ENCODE measurements at places on chromosomes 3 and 15.
A peak's percentile ranks its signal among the peaks of the same experiment; 100 is the strongest.

DNA sequence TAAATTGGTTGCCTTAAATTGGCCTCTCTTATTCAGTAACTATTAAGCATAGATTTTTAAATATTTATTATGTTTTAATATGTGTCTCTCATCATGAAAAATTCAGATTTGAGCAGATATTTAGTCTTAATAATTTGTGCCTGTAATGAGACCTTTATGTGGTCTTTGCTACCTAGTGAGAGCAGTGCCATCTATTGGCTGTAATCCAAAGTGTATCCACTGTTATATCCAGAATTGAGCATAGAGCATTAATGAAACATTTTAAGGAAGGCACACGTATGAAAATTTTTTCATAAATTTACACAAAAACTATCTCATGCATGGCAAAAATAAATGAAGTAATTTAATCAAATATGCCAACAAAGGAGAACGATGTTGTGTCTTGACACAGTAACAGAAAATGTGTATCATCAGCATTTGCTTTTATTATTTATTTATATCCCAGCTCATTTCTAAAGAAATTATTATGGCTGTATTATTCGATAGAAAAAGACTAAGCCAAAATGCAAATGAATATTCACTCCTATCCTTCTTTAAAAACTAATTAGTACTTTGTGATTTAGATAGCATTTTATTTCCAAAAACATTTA, 203.5 kb downstream of the RSRC1 start:
- DNase-seq = no peak

DNA sequence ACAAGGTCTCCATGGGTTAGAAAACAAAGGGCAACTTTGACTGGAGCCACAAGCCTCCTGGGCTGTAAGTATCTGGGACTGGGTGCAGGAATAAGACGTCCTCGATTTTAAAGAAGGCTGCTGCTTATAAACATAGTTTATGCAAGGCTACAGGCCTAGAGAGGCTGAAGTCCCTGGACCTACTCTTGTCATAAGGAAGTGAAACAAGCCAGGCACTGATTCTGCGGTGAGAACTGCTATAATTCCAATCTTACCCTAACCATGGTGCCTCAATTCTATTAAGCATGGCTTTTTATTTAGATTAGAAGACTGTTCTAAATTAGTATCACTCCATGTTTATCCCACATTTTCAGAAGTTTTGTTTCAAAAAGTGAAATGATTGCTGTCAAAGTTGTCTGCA, 777.6 kb downstream of the PLOD2 start:
- no peak for DNase-seq

DNA sequence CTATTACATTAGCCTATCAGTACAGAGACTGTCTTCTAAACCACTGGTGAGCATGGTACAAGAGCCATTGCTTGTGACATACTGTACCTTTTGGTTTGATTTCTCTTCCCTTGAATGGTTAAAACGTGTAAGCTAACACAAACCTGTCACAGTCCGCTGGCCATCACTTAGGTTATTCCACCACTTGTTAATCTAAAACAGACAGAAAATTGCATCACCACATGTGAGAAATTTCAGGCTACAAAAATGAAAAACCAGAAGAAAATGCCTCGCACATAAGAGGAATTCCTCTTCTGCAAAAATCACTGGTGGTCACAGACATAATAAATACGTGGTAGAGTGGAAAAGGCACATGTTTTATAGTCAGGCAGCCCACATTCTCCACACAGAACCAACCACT, 22.1 kb downstream of the PARL start:
- DNase-seq = no peak

DNA sequence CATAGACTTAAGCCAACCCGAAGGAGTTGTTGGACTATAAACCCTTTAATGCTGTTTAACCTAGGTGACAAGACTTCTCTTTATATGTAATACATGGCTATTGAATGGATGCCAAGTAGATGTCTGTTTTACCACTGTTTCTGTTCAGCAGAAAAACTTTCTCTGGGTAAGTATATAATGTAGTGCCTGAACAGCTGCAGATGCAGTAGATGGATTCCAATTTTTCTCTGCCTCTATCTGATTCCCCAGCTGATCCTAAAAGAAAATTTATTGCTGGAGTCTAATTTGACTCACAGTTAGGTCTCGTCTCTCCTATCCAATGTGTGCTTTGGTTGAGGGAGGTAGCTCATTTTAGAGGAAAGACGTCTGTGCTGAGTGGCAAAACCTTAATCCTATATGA, 256.5 kb upstream of the CBLB start:
- no peak for DNase-seq

DNA sequence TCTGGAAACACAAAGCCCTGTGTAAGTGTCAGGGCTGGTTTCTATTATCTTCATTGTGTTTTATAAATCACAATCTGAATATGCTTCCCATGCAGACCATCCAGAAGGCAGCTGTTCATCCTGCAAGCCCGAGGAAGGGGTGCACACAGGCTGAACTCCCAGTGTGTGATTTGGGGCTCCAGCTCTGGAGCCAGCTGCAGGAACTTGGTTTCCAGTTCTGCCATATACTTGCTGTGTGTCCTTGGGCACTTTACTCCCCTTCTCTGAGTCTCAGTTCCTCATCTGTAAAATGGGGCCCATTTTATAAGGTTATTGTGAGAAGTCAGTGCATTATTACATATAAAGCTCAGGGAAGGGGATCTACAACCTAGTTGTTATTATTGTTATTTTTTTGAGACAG, 22.6 kb downstream of the CYP8B1 start:
- DNase-seq = no peak

GRCh38 chr3:110680450-110680849, 391.2 kb upstream of the NECTIN3 start:
- DNase-seq = no peak

DNA sequence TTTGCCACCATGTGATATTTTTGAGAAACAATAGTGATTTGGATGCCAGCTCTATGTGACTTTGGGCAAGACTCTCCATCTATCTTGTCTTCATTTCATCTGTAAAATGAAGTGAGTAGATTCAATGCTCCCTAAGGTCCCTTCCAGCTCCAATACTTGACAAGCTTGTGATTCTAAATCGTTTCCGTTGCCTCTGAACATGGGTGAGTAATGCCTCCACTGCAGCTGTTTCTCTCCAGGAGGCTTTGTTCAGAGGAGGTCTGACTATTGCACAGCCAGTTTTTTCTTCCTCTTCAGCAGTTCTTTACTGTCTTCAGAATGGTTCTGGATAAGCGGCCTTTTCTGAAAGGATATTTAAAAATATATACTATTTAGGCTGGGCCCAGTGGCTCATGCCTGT, 14.8 kb upstream of the TMOD3 start:
- no peak for DNase-seq

DNA sequence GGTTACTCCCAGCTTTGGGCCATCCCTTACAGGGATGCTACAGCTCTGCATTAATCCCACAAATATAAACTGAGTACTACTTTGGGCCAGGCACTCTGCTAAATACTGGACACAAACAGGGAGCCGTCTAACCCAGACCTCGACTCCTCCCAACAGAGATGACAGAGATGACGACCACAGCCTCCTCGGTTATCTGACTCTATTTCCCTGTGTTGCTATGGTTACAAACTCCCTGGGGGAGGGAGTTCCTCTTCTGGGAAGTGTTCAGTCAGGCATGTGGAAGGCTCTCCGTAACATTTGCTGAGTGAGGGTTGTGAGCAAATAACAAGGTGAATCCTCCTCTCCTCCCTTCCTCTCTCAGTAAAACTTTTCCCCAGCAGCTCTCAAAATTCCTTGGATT, 6.7 kb upstream of the CMTM7 start:
- no peak for DNase-seq

DNA sequence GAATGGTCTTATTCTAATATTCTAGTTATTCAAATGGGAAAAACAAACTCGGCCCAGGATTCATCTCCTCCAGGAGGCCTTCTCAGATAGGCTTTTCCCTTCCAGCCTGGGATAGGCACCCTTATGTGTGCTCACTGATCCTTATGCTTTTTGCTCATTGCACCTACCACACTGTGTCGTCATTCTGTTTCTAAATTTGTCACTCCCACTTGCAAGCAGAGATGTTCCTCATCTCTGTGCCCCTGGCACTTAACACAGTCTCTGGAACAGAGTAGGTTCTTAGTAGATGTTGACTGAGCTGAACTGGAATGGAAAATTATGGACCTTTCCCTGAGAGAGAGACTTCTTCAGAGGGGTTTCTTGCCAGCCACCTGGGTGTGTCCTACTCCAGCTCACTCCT, 18.7 kb upstream of the SPG11 start:
- DNase-seq = no peak

GRCh38 chr3:114439284-114439683, 145.5 kb downstream of the TIGIT start:
- DNase-seq = no peak

- DNase-seq = no peak
Measured at GRCh38 chr3:17542591-17542990, 199.8 kb downstream of the TBC1D5 start.

DNA sequence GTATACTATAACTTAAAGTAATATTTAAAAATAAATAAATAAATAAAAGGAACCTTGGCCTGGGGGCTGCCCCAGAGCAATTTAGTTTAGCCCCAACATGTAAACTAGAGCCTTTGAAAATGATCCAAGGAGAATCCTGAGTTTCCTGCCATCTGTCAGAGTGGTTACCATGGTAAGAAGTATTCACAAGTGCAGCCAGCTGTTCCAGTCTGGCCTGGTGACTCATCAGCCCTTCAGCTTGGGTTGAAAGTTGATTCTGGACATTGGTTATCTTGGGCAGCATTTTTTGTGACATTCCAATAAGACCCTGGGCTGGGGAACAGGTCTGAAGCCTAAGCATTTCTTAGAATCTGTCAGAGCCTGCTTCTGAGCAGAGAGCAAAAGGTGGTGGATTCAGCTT, 72.7 kb upstream of the LRTM1 start:
- no peak for DNase-seq

- DNase-seq = no peak
Measured at GRCh38 chr15:48384616-48385015, 53.4 kb downstream of the DUT start.

DNA sequence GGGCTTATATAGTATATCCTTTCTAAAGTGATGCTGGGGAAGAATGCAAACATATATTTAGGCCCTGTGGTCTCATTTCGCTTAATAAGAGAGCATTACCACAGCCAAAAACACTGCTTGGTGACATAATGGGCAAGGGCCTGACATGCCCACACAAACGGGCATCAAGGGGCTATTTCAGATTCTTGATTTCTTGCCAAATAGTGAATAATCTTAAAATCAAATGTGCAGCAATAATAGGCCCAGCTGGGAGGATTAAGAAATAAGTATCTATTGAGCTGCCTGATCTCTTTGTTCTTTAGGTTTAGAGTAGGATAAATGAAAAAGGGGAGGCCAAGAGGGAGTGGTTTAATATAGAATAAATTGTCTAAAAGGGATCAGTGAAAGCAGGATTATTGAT, 241.0 kb upstream of the GBE1 start:
- no peak for DNase-seq

DNA sequence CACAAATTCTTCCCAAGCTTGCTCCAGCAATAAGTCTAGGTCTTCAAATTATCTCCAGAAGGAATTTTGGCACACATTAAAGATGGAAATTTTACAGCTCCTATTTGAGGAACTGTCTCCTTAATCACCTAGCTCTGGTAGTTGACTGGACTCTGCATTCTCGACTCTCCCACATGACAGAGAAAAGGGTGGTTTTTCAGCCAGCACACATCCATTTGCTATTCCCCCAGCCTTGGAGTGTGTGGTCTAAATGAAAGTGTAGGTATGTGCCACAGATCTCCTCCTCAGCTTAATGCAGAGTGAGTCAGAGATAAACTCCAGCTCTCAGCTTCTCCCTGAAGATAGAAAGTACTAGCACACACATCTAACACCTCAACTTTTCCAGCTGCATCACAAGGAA, 62.2 kb upstream of the ALCAM start:
- no peak for DNase-seq

DNA sequence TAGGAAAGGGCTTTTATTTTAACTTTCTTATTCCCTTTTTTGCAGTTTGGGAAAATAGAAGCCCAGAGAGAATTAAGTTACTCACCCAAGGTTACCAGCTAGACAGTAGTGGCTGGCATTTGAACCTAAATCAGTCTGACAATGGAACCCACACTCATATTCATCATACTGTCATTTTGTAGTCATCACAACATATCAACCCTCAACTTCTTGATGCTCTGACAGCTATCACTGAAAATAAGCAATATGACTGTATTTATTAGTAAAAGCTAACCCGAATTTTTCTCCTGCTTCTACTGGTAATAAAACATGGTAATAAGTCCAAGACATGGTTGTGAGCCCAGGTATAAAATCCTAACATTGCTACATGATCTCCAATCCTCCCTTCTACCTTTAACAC, 585.8 kb upstream of the UBE2E2 start:
- DNase-seq = no peak

DNA sequence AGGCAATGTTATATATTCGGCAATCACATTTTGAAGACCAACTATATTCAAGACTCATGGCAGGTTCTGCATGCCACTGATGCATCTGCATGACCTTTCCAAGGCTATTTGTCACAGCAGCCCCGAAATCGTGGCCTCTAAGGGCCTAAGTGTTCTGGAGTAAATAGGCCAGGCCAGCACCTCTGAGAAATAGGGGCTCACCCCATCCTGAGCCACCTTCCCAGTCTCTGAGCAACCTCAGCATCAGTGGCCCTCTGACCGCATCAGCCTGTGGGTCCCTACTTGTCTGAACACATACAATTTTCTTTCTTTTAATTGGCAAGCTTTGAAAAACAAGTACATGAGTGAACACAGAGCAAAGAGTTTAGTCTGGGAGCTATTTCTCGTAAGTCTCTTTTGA, 45.9 kb upstream of the THBS1 start:
- DNase-seq = no peak

DNA sequence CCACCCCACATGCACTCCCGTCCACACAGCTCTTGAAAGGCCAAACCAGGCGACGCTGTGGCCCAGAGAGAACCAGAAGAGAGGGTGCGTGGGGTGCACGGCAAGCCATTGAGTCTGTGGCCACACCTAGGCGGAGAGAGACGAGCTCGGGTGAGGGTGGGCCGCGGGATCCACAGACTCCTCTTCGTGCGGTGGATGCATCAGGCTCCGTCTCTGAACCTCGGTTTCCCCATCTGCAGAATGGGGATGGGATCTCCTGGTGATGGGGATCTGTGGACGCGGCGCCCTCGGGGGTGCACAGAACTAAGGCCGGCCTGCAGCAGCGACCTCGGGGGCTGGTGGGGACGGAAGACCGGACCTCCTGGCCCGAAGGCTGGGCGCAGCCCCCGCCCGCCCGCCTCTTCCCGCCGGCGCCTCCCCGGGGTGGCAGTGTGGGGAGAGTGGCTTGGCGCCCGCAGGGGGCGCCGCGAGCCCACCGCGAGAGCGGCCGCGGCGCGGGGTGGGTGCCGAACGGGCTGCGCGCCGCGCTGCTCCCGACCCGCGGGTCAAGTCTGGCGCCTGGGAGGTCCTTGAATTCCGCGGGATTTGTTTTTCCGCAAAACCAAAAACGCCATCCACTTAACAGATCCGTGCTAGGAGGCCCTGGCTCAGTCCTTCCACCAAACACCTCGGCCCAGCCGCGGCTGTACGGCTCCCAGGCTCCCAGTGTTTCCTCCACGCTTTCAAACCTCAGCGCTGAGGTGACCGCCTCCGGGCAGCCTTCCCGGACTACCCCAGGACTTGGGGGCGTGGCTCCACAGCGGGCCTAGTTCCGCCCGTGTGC, 13.2 kb upstream of the ADPGK start:
- peak; percentile 35 for DNase-seq

Measured in activated T-helper 1 cell treated with Interleukin-2 at 50 U/mL for 16 hours (primary cell).